Stimulated activated CD8-positive, alpha-beta memory T cell treated with anti-CD3 and anti-CD28 coated beads, Interleukin-4, amount 100 ng/mL, for 4 hours (primary cell): ENCODE measurements at places on chromosomes 2 and 18.

- no peak for DNase-seq
These were observed 118.9 kb downstream of the LPIN1 start for GRCh38 chr2:11865378-11865777.

DNA sequence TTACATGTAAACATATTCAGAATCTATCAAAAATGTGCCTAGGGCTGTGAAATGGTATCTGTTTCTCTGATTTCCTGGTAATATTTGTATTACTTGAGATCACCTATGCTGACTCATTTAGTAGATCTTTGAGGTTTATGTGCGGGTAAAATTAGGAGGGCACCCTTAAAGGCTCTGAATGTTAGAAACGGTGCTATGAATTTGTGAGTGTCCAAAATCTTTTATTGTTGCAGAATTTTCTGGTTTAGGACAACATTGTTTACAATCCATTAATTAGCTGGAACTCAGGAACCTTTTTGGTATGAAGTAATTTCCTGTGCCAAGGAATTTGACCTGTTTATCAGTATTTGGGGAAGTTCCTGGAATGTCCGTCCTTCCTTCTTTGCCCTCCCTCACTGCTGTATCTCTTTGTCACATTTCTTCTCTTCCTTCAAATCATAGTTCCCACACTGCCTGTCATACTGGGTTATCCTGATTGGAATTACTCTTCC, 130.5 kb downstream of the TANC1 start:
- no peak for DNase-seq

- no peak for DNase-seq
These were observed 26.5 kb downstream of the WDR35 start for GRCh38 chr2:19963386-19963785.

- no peak for DNase-seq
These were observed 168.7 kb upstream of the GULP1 start for GRCh38 chr2:188122985-188123384.

DNA sequence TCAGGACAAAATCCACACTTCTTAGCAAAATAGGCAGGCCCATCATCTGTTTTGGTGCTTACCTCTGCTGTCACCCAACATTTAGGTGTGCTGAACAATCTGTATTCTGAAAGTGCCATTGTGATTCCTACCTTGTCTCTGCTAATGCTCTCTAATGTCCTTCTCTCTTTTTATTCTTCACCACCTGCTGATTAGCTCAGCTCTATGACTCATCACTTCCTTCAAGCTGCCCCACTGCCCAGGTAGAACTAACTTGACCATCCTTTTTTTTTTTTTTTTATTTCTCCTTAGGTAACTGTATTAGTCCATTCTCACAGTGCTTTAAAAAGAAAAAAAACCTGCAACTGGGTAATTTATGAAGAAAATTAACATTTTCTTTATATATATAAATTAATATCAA, 478.7 kb upstream of the POU3F3 start:
- DNase-seq, result no peak

DNA sequence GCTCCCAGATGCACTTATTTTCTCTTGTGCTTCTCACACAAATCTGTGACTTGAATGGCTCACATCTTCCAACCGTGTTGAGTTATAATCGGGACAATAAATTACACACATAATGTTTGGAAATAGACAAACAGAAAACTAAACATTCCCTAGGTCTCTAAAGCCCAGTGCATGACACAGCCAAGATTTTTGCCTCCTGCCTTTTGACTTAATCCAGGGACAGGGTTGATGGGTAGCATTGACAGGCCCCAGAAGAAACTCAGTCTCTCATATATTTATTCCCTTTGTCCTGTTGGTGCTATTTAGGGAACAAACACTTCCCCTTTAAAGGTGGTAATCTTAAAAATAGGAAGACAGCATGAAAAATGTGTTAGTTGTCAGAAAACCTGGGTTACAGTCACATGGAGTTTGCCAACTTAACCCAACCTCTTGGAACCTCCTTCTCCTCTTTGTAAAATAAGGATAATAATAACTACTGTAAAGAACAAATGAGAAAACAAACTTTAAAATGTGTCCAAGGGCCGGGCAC, 24.0 kb upstream of the ARPC2 start:
- DNase-seq, result no peak

- no peak for DNase-seq
These were observed 149.9 kb upstream of the TWIST2 start for GRCh38 chr2:238698072-238698352.

- DNase-seq, result no peak
These were observed 9.7 kb downstream of the CCT4 start for GRCh38 chr2:61878761-61879160.

DNA sequence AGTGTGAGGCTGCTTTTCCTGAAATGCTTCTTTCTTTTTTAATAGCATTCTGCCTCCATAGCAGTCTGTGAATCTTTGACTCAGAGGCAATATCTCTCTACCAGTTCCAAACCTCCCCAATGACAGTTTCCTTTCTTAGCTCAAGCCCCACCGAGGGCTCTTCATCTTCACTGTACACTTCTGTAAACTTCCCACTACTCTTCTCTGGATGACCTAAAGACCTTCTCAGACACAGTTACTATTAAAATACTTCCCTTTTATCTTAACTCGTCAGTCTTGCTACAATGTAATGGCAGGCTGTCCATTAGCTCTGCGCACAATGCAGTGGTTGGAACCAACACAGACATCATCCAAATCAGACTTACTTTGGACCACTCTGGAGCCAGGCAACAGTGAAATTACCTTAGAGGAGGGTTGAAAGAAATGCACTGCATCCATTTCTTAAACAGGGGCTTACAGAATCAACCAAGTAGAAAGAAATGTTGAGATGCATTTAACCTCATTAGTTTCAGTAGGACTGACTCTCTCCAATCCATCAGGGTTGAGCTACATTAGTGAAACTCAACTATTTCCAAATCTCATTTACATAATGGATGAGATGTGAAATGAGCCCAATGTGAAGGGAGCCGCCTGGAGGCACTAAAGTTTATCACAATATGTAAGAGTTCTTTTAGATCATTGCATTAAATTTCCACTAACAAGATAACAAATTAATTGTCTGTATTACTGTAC, 343.8 kb downstream of the SETBP1 start:
- DNase-seq, result no peak

DNA sequence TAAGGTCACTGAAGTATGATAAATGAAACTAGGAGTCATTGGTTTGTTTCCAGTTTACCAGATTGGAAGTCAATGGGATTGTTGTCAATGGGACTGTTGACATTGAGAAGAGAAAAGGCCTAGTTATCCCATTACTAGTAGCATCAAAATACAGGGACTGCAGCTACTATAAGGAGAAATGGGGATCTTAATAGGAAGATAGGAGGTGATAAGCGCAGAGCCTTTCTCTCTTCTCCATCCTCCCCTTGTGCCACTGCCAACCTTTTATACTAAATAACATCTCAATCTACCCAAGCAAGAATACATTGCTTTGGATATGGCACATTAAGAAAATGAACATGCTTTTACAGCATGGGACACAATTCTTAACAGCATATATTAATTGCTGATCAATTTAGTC, 10.5 kb upstream of the BBS5 start:
- no peak for DNase-seq

DNA sequence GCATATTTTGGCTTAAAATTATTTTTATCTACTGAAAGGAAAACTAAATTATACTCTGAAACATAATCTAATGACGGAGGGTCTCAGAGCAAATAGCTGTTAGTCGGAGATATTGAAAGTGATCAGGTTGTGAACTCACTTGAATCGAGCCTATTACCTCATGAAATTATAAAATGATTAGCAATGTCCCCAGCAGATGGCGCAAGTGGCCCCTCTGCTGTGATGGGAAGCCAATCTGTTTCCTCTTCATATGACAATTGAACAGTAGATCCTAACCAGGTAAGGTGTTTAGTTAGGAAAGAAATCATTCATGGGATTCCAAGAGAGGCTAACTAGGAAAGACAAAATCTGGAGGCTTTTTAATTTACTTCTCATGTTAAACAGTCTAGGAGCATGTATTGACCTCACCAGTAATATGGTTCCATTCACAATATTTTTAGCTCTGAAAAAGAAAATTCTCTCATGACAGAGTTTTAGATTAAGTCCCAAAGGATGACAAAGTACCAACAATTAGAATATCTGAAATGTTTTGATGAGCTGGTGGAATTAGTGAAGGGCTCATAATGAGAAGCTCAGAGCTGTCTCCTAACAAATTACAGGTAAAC, 29.9 kb upstream of the MPPE1 start:
- DNase-seq, result peak; percentile 69

- DNase-seq, result no peak
These were observed 40.2 kb downstream of the CCDC74A start for GRCh38 chr2:131567891-131568290.

GRCh38 chr2:127471286-127471988, 53.2 kb downstream of the PROC start:
- DNase-seq, result no peak

- DNase-seq, result no peak
These were observed 149.8 kb upstream of the DCC start for GRCh38 chr18:52190195-52190594.

- DNase-seq, result no peak
These were observed 297.7 kb upstream of the SALL3 start for GRCh38 chr18:78681934-78682333.

- DNase-seq, result no peak
These were observed 136.6 kb upstream of the ACAA2 start for GRCh38 chr18:49949951-49950395.

DNA sequence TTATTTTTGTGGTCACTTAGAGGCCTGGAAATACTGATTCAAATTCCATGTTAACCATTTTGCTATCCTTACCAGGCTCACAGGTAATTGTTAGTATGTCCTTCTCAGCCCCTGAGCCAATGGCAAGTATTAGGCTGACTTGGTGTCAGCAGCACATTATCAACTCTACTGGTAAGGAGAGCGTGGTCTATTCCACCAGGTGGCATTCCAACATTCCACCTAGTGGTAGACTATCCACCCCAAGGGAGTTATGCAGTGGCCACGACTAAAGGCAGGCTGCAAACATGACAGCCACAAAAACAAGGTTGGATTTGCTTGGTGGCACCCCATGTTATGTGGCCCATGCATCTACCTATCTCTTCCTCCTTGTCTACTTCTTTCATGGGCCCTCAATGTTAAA, 31.8 kb upstream of the GCC2 start:
- no peak for DNase-seq

DNA sequence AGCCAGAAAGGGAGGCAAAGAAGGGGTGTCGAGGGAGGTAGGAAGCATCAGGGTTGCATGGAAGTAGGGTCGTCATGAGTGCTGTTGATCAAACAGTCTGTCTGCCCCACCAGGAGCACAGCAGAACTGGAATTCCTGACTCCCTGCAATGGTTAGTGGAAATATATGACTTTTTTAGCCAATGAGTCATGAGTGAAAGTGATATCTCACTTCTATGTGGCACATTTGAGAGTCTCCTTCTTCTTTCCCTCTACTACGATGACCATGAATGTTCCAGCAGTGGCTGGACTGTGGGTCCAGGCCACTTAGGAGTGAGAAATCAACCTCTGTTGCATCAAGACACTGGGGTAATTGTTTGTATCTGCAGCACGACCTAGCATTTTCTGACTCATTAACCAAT, 199.5 kb downstream of the TTC32 start:
- no peak for DNase-seq
